ENCODE measurements at places on chromosomes 2 and 18.
A peak's percentile ranks its signal among the peaks of the same experiment; 100 is the strongest.

DNA sequence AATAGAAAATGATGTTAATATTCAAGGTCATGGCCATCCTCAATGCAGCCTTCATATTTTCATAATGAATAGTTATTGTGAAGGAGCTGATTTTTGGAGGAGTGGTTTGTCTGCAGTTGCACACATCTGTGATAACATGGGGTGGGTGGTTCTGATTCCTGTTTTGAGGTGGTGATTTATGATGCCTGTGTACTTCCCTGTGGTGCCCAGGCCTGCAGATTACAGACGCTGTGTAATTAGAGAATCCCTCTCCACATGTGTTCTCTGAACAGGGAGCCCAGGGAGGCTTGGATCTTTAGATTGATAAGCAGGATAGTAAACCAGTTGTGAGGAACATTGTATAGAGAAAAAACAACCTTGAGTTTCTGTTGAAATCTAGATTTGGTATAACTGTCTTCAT is 117.5 kb downstream of the AGAP1 start:
- DNase-seq: no peak

GRCh38 chr2:171824086-171824485 is 70.0 kb downstream of the SLC25A12 start:
- peak; percentile 25 for DNase-seq

DNA sequence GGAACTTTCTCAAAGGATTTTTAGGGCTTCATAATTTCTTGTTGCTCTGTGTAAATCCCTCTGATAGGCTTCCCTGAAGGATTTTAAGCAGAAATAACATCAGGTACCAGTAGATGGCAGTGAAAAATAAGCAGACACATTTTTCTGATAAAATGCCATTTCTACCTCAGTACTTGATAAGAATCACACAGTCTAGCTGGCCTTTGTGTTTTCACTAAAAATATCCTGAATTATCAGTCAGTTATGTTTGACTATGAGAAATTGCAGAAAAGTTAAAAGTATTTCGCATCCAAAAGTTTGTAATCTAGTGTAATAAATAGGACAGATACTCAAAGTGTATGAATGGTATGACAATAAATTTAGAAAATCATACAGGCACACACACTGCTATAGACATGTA is 68.7 kb downstream of the DNAJC10 start:
- peak; percentile 12 for DNase-seq

GRCh38 chr2:232883116-232883721 is 13.2 kb downstream of the SNORC start:
- no peak for DNase-seq

- no peak for DNase-seq
These were observed 138.0 kb downstream of the AGPS start for GRCh38 chr2:177530561-177530960.

DNA sequence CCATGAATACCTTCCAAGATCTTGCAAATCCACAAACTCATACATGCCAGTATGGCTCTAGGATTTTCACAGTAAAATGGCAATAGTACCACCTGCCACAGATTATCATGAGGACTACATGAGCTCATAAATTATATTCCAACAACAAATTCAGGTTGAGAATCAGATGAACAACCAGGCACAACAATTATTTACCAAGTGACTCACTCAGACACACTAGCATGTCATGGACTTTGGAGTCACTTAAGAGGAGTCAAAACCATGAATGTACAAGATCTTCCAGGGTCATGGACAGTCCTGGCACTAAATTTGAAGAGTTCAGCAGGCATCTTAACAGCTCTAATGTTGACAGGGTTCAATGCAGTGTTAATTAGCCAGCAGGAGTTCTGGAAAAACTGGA is 34.4 kb upstream of the BZW1 start:
- DNase-seq: no peak

- DNase-seq: peak; percentile 95
These were observed 613.9 kb downstream of the IRS1 start for GRCh38 chr2:226185616-226186211.

DNA sequence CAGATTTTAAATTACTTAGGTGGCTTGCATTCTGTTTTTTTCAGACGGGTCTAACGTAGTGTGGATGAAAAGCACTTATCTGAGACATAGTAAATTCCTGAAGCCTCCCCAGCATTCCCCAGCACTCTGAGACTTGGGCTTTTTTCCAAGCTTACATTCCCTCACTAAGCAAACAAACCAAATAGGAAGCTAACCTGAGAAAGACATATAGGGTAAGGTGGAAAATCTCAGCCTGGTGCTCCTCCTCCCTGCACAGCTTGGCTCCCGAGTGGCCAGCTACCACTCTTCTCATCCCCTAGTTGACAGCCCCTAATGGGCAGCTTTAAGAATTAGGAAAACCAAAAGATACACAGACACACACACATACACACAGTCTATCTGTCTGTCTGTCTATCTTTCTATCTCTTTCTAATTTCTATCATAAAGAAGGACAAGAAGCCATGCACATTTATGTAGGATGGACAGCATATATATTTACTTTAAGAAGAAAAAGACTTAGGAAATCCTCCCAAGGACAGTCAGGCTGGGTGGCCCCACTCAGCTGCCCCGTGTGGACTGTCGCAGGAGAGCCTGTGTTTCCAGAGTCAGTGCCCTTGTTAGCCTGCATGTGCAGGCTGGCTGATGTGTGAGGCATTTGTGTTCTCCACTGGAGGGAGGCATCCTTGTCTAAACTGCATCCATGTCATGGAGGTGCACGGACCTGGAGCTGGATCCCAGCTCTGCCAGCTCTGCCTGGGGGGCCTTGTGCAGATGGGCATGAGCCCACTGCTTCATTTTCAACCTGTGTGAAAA is 8.2 kb downstream of the CNNM3 start:
- DNase-seq: peak; percentile 13

- no peak for DNase-seq
These were observed 120.9 kb upstream of the ITGB6 start for GRCh38 chr2:160321006-160321405.

DNA sequence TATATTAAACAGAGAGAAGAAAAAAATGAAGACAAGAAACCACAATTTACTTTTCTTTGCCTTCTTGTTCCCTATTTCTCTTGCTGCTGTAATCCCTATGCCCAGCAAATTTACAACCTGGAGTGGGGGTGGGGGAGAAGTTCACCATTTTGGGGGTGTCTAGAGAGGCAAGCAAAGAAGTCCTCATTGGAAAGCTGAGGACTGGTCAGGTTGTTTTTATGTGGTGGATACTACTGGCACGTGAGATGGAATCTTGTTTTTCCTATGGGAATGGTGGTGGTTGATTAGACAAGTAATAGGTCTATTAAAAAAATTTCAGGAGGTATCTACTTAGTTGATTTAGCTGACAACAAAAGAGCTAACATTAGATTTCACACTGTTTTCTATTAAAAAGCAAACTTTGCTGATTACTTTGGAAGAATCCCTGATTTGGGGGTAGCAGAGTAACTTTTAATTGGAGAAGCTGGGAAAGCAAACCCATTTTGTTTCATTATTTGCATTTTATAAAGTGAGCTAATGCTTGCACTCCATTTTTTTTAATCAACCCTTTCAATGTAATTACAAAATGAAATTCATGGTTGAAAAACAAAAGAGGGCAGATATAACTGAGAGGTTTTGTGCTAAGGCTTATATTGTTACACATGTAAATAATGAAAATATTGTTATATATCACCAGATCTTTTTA is 6.0 kb downstream of the POU3F3 start:
- DNase-seq: no peak

DNA sequence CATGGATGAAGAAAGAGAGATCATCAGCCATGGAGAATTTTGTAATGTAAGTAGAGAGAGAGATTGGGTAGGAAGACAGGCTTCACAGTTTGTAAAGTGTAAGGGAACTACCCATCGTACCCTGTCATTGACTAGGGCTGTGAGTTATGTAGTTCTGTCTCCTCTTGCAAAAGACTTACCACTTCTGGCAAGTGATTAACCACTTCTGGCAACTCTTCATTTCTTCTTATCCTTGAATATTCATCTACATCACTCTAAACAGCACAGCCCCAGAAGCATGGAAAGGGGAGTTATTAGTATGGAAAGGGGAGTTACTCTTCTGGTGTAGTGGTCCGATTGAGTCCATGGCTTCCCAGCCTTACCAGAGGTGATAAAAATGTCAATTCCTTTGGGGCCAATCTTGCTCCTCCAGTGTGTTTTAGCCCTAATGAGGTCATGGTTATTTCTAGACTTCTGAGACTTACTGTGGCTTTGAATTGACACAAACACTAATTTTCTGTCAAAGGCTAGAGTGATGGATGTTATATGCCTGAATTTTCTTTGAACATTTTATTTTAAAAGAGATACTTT is 52.0 kb downstream of the STAT1 start:
- DNase-seq: no peak

GRCh38 chr2:60947056-60947455 is 65.7 kb downstream of the REL start:
- no peak for DNase-seq

DNA sequence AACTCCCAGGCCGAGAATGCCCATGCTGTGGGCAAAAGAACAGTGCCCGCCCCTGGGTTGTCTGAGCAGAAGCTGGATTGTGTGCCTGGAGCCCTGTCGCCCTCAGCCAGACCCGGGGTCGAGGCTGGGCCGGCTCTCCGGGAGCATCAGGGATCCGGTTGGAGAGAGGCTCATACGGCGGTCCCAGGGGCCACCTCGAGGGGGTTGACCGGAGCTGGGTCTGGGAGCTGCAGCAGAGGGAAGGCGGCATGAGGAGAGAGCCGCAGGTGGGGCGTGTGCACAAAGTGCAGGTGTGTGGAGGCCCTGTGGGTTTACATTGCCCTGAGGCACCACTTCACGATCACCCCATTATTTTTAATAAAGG is 39.5 kb downstream of the MBP start:
- DNase-seq: no peak

DNA sequence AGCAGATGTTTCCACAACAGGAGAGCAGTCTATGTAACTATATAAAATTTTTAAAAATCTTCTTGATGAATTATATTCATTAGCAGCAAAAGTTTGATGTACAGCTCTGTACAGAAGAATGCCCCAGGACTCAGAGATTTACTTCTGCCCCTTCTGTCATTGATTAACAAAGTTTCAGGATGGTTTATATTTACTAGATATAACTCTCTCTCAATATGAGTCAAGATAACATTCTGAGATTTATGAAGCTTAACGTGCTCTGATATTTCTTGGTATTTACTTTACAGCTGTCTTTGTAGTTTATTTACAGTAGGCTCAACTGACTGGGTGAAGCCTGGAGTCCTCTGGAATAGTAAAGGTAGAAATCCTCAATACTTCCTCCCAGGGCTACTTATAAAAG is 93.6 kb upstream of the HNMT start:
- no peak for DNase-seq

DNA sequence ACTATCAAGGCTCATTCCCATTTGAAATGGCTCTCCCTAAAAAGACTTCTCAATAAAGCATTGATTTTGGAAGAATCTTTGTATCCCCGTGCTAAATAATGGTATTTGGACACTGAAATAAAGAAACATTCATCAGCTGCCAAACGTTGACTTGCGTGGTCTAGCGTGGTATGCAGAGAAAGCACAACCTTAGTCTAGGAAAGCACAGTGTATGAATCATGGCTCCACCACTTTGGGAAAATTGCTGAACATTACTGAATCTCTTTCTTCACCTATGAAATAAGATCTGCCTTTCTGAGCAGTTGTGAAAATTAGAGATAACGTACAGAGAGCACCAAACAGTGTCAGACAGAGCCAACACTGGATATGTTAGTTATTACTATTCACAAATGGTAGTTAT is 353.9 kb downstream of the SS18 start:
- no peak for DNase-seq

- DNase-seq: no peak
These were observed 58.1 kb downstream of the ABCG8 start for GRCh38 chr2:43896906-43897305.

DNA sequence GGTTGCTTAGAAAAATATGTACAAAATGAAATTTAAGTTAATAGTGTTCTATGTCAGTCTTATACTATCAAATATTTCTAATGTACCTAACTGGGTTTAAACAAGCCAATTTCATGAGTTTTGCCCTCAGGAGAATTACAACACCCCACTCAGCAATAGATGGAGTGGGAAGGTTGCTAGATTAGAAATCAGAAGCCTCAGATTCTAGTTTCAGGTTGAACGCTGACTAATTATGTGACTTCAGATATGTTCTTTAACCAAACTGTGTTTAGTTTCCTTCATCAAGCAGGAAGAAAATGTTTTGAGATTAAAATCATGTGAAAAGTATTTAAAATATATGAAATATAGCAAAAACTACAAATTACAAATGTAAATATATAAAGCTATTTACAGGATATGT is 133.8 kb upstream of the KCNH7 start:
- DNase-seq: no peak

- DNase-seq: no peak
These were observed 1.6 kb downstream of the KCNE4 start for GRCh38 chr2:223053484-223054192.

- no peak for DNase-seq
These were observed 583.2 kb upstream of the ID2 start for GRCh38 chr2:8098476-8099266.

GRCh38 chr2:162063281-162063680 is 10.7 kb downstream of the DPP4 start:
- DNase-seq: no peak

DNA sequence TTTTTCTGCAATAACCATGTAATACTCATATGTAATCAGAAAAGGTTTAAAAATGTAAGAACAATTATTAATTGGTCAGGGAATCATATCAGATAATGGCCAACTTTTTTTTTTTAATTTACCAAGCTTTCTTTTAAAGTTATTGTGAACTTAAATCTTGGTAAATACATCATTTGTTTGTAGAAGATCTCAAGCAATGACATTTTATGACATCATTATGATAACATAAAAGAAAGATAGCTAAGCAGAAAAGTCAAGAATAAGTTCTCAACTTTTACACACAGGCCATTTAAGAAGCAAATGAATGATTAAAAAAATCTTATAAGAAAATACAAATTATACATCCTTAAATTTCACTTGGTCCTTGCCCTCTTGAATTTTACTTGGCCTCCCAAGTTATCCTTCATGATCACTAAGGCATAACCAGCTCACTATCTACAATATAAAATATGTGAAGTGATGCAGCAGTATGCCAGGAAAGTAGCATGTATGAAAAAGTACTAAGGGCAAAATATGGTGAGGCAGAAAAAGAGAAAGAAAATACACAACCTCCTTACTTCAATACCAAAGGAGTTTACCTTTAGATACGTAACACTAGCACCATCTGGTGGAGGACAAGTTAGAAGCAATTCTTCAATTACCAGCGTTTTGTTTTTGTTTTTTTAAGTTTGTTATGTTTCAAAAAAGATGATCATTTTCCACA is 116.6 kb downstream of the SRBD1 start:
- DNase-seq: peak; percentile 34

DNA sequence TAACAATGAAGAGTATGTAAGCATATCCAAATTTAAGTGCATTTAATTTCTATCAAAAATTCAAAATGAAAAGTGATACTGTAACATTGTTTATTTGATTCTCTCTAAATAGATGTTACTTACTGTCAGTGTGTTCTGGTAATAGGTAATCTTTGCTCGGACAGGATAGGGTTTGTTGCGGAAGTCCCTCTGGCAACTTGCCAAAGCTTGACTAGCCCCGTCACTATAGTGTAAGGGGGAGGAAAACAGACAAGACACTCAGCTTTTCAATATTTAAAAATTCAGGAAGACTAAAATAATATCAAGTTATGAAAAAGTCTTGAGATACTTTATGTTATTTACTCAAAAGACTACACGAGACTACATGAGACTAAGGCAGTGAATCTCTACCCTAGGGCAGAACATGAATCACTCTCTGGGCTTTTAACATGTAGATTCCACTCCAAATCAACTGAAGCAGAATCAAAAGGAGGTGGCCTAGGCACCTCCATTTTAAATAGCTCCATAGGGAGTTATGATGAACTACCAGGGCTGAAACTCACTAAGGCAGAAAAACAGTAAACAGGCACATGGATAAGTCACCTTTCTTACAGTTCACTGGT is 5.9 kb downstream of the LMAN1 start:
- no peak for DNase-seq
